Testis (tissue), 5 donors: ENCODE measurements at places on chromosomes 12 and 14. TPM values are rescaled to one million over a fixed set of nuclear protein-coding genes. Genes with fewer than 3 reads are reported as not detected.

The ANO4 gene
- 13.0 TPM for total RNA-seq

The FOXN4 gene
- total RNA-seq = 9.0 TPM

The PLEK2 gene
- total RNA-seq = 4.2 TPM

The B3GNT4 gene
- 2.2 TPM for total RNA-seq

The RIC8B gene
- total RNA-seq = 27.7 TPM

The AMN gene
- total RNA-seq = 4.6 TPM

The RNASE1 gene
- 2,939 TPM for total RNA-seq

The SMCO2 gene
- not detected for total RNA-seq

The AICDA gene
- not detected for total RNA-seq

The DICER1 gene
- total RNA-seq = 111 TPM

The PTHLH gene
- 0.50 TPM for total RNA-seq

The DNAJC22 gene
- 1.1 TPM for total RNA-seq

The SLC39A2 gene
- 0.24 TPM for total RNA-seq

The RNASE3 gene
- total RNA-seq = 0.50 TPM

The KRT6B gene
- not detected for total RNA-seq

The FOXM1 gene
- total RNA-seq = 32.3 TPM

The GPR162 gene
- total RNA-seq = 0.94 TPM

The CD27 gene
- total RNA-seq = 0.74 TPM

The KRT5 gene
- total RNA-seq = 1.1 TPM

The HOXC11 gene
- total RNA-seq = 1.1 TPM

The DNAI7 gene
- 21.0 TPM for total RNA-seq

The SCNN1A gene
- total RNA-seq = 22.7 TPM

The BCL11B gene
- total RNA-seq = 4.7 TPM

The TAS2R9 gene
- not detected for total RNA-seq

The TAS2R42 gene
- total RNA-seq = 0.71 TPM

The PMCH gene
- not detected for total RNA-seq

The LLPH gene
- 17.3 TPM for total RNA-seq

The DDX55 gene
- 32.6 TPM for total RNA-seq

The KRT74 gene
- 0.87 TPM for total RNA-seq

The PAPLN gene
- 24.5 TPM for total RNA-seq

The FAM181A gene
- 12.7 TPM for total RNA-seq

The LIN7A gene
- total RNA-seq = 12.0 TPM

The PARPBP gene
- total RNA-seq = 9.9 TPM

The IQSEC3 gene
- 12.2 TPM for total RNA-seq

The C1QL4 gene
- total RNA-seq = 5.5 TPM

The CACNA1C gene
- 20.3 TPM for total RNA-seq

The ERP27 gene
- total RNA-seq = 0.39 TPM

The ASPG gene
- 2.7 TPM for total RNA-seq

The CLEC4D gene
- total RNA-seq = 0.31 TPM

The TMTC2 gene
- total RNA-seq = 19.4 TPM

The TRHDE gene
- 8.5 TPM for total RNA-seq

The MYH6 gene
- 0.12 TPM for total RNA-seq

The SLC7A8 gene
- total RNA-seq = 94.2 TPM
